ENCODE measurements at places on chromosomes 2 and 18.
A peak's percentile ranks its signal among the peaks of the same experiment; 100 is the strongest.

DNA sequence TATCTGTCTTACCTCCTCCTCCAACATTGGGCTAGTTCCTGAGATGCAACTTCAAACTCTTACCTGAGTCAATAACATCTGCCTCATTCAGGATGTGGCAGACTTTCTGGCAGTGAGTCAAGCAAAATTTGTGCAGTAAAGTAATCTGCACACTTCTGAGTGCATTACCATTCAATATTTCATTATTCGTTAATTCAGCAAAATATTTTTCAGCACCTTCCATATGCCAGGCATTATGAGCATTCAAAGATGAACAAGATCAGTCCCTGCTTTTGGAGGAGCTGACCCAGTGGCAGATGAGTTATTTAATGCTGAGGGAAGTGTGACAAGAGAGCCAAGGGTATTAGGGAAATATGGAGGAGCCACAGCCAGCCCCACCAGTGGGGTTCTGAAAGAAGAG, 339.7 kb downstream of the LNPK start:
- no peak for DNase-seq

DNA sequence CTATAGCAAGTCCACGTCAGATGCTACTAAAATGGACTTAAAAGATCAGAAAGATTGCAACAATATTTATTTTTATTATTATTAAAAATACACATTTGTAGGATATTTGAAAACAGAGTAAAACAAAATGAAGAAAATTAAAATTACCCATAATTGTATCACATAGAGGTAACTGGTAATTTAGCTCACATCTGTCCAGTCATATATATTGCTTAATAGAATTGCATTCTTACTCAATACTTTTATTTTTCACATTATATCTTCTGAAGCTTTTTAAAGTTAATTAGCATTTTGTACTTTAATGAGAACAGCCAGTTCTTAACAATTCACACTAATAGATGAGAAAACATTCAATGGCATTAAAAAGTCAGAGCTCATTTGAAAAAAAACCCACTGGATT, 11.5 kb upstream of the RNF144A start:
- DNase-seq = no peak

DNA sequence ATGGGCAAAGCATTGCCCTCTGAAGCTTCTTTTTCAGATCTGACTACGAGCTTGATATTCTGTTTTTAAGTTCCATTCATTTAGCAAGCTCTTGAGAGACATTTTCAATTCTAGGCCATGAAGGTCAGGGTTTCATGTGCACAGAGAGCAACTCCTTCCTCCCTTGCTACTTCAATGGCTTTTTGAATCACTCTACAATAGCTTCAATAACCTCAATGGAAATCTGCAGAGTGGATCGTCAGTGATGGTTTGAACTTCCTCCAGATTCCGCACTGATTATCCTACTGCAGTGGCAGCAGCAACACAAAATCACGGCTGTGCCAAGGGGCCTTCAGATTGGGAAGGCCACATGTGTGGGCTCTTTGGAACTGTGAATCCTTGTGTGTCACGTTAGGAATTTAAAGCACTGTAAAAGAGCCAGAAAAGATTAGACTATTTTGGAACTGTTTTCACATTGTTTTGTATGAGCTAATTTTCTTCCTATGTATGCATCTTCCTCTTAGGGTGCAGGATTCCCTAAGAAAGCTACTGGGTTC, 88.4 kb upstream of the MGAT4A start:
- no peak for DNase-seq

- no peak for DNase-seq
Observed at GRCh38 chr2:158321264-158321663, 135.3 kb downstream of the CCDC148 start.

DNA sequence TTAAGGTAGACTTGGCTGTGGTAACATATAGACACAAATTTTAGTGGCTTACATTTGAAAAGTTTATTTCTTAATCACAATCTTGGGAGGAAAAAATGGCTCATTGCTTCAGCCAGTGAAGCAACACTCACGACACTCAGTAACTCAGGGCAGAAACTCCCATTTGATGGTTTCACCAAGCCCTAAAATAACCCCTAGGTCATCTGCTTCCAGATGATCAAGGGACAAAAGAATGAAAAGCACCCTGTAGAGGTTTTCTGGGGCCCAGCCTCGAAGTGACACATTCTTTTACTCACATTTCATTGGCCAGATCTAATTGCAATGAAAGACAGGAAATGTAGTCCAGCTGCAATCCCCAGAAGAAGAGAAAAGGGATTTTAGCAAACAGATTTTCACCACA, 275.9 kb downstream of the TMX3 start:
- DNase-seq = no peak

DNA sequence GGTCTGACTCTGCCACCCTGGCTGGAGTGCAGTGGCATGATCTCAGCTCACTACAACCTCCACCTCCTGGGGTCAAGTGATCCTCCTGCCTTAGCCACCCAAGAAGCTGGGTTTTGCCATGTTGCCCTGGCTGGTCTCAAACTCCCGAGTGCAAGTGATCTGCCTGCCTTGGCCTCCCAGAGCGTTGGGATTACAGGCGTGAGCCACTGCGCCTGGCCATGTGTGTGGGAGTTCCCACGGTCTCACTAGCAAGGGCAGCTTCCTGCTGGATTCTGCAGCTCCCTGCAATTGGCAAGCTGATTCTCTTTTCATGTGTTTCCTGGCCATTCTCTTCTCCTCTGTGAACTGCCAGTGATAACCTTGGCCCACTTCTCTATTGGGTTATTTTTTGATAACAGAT, 84.0 kb downstream of the USP40 start:
- no peak for DNase-seq

DNA sequence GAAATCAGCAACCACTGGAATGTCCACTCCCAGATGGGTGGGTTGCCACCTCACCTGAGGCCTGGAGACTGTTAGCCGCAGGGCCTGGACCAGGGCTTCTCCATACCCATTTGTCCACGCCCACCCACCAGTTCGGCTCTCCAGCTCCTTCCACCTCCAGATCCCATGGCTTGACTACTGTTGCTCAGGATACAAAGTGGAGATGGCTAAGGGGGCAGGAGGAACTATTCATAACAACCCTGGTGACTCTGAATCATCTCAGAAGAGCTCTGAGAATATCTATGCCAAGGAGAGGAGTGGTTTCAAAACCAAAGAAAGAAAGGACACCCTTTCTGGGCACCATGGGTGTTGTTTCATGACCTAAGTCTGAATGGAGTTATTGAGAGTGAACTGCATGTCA, 145.8 kb downstream of the LAMA3 start:
- DNase-seq = no peak

DNA sequence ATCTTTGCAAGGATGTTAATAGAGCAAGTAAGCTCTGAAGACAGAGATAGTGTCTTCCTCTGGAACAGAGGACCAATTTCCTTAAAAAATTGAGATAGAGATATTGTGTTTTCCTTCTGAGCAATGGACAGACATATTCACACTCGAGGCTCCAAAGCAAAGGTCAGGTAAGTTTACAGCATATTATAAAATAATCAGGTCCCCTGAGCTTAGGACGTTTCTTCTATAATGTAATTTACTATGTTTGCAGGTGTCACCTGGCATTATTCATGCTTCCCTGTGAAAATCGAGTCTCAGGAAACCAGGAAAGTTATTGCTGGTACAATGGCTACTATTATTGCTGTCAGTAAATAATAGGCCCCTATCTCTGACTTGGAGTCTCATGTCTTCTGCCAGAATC, 1135.8 kb upstream of the ACVR2A start:
- DNase-seq = no peak

DNA sequence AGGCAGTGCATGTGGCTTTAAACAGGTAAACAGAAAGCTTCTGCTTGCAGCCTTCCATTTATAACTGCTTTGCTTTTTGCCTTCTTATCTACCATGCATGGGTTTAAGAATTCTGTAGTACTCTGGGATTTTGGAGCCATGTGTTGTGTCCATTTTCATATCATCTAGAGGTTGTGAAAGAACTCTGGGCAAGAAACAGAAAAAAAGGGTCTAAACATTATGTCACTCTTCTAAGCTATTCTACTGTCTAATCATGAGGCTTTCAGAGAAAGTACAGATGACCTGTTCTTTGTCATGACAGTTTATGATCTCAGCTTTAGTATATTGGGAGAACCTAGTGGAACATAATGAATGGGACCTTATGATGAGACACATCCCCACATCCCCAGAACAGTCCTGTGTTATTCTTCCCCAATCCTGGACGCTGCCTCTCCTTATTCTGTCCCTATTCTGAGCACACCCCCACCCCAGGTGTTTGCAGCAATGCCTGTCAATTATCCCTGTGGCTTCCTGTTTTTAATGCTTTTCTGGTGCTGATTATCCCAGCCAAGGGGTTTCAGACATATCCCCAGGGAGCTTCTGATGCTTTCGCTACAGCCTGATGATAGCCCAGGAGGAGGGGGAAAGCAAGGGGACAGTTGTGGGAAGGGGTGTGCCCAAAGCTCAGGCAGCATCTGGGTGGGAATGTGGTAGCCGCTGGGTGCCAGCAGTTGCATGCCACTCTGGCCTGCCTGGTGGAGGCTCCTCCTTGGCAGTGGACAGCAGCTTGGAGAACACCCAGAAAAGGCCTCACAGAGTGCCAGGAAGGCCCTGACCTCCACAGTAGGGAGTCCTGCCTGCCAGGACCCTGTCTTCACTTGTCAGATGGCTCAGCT, 169.5 kb upstream of the MAP3K20 start:
- peak; percentile 4 for DNase-seq

DNA sequence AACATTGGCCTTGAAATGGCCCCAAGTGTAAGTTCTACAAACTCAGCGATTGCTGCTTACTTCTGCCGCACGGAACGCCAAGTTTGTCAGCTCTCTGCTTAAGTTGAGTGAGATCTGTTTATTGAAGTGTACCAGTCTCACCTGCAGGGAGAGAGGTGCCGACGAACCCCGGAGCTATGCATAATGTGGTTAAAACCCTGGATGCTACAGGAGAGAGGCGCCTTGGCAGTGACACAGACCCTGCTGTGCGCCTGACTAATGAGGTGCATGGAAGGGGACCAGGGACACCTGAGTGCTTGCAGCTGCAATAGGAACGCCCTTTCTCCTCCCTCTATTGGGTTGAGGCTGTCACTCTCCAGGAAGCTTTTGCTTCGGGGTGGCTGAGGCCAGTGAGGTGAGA, 979 bp downstream of the SLC9A2 start:
- DNase-seq = no peak

GRCh38 chr2:68089961-68090360, 27.2 kb upstream of the C1D start:
- DNase-seq = no peak

GRCh38 chr2:16181741-16182090, 241.4 kb downstream of the MYCN start:
- DNase-seq = no peak

DNA sequence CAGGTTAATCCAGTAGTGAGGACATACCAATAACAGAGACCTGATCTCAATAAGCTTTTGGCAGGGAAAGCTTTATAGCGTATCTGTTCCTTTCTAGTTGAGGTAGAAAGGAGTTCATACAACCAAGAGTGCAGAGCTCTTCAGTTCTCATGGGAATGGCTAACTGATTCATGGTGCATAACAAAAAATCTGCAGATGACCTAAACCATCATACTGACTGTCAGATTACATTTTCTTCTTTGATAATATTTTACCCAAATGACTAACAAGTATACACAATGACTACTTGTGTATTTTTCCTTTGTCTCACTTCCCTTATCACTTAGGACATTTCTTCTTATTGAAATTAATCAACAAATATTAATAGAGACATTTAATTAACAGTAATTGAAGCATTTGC, 140.0 kb upstream of the SERTAD2 start:
- DNase-seq = no peak

- peak; percentile 86 for DNase-seq
Observed at GRCh38 chr2:102848366-102848839, 86.6 kb downstream of the TMEM182 start.

- no peak for DNase-seq
Observed at GRCh38 chr18:55515214-55515613, 72.8 kb downstream of the TCF4 start.

DNA sequence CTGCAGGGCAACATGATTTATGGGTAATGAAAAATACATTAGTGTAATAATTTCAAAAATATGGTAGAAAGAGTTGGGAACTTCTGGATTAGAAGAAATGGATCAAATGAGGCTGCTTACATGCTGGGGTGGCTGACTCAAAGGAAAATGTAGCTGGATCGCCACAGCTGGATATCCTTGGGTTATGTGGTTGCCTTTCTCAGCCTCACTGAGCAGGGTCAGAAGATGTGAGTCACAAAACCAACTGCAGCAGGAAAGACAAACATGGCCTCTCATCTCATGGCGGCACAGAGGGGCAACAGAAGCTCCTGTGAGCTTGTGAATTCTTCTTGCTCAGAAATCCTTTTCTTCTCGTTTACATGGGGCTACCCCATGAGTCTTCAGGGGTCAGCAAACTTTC, 317.1 kb upstream of the SPRED2 start:
- DNase-seq = no peak

DNA sequence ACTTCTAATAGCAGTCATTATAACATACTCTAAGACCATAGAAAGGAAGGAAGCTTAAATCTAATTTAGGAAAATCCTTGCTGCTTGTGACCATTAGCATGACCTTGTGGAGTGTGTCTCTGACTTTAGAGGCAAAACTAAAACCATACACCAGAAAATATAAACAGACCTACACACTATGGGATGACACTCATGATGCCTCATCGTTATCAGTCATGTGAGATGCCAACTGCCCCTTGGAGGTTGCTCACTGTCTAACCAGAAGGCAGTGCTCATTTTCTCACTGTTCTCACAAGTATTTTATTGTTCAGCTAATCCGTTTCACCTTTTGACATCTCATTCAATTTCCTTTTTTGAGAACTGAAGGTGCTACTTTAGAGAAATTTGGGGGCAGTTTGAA, 376.9 kb downstream of the RND3 start:
- DNase-seq = no peak

- DNase-seq = no peak
Observed at GRCh38 chr2:229910832-229911412, 10.9 kb downstream of the TRIP12 start.

DNA sequence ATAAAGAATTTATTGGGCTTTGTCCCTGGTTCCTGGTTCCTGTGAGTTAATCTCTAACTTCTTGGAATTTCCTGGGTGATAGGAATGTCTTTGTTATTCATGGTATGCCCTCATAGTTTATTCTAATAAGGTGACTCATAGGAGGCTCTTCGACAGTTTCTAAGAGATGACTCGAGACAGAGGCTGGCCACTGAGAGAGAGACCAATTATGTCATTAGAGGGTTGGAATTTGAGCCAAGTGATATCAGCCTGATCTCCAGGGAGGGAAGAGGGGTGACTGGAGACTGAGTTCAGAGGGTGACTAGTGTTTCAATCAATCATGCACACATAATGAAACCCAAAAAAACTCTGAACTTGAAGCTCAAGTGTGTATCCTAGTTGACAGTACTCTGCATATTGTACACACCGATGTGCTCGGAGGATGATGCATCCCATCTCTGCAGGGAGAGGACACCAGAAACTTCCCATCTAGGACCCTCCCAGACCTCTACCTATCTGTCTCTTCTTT, 185.7 kb downstream of the MTCL1 start:
- no peak for DNase-seq

DNA sequence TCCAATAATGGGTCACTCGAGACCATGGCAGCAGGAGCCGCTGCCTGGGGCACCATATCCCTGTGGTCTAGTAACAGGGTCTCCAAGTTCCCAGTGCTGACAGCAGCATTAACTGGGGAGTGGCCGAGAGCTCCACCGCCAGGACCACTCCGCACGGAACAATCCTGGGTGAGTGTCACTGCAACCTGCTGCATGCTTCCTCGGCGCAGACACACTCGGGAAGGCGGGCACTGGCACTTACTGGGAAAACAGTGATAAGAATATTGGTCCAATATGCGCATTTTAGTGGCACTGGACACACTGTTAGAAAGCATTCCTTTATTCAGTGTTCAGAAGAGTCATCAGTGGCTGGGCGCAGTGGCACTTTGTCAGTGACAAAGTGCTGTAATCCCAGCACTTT, 29.7 kb downstream of the FAM228A start:
- no peak for DNase-seq

GRCh38 chr2:68907232-68907919, 36.2 kb upstream of the BMP10 start:
- no peak for DNase-seq
